ENCODE measurements at places on chromosomes 13 and 19.

GRCh38 chr13:23500849-23501248, 67.3 kb upstream of the SACS start:
- DNase-seq, result no peak

DNA sequence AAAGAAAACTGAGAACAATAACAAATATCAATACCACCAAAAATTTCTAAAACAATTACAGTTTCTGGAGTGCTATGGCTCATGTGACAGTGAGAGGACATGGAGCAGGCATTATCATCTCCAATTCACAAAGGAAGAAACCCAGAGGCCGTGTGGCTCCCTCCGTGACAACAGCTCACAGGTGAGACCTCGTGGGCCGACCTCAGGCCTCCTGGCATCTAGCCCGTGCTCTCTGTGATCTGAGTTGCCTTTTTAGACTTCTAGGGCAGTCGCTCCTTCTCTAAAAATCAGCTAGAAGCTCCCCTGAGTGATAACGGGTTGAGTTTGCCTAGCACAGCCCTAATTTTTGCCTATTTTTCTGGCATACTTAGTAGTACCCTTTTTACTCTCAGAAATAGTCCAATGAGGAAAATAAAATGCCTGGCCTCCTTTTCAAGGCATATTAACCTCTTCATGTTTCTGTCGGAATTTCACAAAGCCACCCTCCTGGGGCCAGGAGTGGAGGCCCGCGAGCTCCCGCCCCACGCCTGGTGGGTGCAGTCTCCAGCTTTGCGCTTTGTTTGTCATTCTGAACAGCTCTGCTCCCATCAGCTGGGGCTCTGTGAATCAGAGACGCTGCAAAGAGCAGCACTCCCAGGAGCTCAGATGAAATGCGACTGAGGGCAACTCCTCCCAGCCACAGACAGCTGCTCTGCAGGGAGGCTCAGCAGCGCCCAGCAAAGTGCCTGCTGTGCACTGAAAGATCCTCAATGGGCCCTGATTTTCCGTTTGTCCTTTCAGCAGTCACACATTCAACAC, 292.5 kb downstream of the UQCRFS1 start:
- DNase-seq, result no peak

DNA sequence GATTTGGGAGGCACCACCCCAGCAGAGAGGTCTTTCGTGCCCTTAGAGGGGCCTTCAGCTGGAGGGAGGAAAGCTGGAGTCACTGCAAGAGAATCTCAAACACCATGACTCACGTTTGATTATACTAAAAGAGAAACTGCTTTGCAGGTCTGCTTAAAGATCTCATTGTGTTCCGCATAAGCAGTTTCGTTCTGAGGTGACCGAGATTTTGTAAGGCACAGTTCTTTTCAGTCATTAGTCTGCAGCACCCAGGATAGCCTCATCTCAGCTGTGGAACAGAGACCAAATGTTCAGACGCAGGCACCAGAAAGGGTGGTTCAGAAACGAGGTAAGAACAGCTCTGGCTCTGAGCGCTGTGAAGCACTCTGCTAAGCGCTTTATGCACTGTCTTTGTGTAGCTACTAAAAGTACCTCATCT, 71.2 kb upstream of the GTF3A start:
- DNase-seq, result no peak

DNA sequence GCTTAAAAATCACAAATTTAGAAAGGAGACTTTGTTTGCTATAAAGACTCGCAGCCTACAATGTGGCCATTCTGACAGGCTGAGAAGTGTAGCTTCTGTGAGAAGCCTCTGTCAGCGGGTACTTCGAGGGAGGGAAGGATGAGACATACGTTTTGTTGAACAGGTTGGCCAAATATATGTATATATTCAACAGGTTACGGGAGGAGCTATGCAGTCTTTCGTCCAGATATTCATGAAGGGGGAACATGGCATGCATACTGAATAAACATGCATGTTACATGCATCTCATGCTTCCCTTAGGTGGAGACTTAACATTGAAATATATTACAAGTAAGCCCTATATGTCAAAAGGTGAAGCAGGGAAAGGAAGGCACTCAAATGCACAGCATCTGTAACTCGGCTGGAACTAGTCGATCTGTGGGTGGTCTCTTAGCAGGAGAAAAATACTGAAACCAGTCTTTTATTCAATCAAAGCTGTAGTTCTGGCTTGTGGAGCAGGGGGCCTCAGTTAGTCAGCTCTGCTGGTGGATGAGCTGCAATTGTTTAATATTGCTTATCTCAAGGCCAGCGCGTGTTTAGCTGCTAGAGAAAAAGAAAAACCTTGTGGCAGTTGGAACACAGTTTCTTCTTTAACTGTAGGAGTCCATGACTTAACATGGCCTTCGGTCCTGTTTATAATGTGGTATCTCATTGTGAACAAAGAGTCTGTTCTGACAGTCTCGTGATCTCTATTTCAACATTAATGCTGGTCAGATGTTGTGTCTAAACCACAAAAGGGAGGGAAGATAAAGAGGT, 94.3 kb downstream of the FAM216B start:
- DNase-seq, result no peak

GRCh38 chr13:105579821-105580710, 955.4 kb downstream of the EFNB2 start:
- DNase-seq, result no peak

DNA sequence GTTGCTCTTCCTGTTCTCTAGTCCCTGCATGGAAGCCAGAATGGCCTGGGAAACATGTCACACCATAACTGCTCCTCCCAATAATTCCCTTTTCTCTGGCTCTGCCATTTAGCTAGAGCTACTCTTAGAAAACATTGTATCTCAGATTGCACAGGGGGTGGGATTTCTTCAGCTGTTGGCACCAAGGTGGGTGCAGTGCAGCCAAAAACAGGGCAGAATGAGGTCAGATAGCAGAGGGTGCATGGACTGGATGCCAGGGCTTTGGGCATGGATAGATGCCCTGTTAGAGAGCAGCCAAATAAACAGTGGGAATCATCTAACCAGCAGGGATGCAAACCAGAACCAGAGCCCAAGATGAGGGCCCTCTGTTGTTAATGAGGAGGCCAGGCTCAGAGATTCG, 4.9 kb upstream of the AMER2 start:
- no peak for DNase-seq

GRCh38 chr19:28644169-28644775, 568.7 kb downstream of the UQCRFS1 start:
- DNase-seq, result no peak

GRCh38 chr19:46856062-46857022, 4.5 kb upstream of the ARHGAP35 start:
- peak; percentile 92 for DNase-seq

- no peak for DNase-seq
Observed at GRCh38 chr19:40667602-40668001, 22.8 kb downstream of the NUMBL start.

DNA sequence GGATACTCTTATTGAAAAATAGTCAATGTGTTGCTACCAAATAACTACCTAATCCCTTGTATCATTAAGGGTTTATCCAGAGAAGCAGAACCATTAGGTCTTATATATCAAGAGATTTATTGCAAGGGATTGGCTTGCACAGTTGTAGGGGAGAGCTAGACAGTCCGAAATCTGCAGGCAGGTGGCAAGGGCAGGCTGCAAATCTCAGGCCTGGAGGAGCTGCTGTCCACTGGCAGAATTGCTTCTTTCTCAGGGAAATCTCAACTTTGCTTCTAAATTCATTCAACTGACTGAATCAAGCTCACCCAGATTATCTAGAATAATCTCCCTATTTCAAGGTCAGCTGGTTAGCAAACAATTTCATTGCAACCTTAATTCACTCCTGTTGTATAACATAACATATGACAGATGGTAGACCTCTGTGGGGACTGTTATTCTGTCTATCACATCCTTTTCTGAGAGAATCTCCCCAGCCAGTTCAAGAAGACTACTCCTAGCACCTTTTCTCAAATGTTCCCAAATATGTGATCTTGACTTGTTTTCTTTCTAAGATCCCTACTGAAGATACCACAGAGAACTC, 194.2 kb downstream of the NHLRC3 start:
- DNase-seq, result no peak

GRCh38 chr19:1777149-1777548, 23.8 kb downstream of the ONECUT3 start:
- DNase-seq, result no peak

DNA sequence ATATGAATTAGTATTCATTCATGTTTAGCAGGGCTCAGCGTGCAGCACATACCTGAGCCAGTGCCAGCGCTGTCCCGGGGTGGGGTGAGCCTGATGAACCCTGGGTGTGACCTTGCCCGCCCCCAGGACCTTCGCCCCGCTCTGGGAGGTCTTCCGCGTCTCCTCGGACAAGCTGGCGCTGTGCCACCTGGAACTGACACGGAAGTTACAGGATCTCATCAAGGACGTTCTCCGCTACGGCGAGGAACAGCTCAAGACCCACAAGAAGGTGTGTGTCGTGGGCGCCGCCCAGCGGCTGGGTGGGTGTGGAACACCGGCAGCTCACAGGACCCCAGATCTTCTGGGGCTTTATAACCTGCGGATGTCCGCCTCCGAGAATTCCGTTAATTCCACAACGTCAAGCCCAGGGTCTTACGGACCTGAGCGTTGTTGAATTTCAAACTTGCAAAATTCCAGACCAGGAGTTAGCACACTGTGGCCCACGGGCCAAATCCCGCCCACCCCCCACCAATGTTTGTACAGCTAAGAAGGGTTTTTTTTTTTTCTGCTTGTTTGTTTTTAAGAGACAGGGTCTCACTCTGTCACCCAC, 15.4 kb downstream of the FCHO1 start:
- peak; percentile 29 for DNase-seq

DNA sequence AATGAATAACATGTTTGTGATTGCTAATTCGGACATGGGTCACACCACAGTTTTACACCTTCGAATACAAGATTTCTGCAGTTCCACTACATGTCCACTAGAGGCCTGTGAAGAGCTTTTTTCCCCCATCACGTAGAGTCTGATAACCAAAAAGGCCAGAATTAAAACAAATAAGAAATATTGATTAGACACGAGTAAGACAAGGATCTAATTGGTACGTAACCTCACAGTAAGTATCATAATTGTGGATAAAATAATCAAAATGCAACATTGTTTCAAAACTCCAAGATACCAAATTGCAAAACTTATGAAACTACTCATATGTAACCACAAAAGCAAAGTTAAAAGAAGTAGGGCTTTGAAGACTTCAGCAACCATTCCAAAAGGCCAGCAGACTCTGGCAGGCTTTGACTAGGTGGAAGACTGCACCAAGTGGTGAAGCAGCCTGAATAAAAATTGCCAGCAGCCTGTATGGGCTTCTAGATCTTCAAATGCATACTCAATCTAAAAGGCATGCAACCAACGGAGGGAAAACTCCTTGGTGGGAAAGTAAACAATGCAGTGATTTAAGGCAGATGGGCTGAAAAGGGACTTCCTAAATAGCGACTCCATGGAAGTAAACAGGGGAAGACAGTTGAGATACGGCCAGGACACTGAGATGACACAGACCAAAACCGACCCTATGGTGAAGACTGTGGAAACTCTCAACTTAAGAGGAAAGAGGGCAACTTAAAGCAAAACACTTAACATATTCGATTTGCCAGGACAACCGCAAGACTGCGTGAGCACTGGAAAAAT, 56.7 kb downstream of the STARD13 start:
- peak; percentile 52 for DNase-seq

DNA sequence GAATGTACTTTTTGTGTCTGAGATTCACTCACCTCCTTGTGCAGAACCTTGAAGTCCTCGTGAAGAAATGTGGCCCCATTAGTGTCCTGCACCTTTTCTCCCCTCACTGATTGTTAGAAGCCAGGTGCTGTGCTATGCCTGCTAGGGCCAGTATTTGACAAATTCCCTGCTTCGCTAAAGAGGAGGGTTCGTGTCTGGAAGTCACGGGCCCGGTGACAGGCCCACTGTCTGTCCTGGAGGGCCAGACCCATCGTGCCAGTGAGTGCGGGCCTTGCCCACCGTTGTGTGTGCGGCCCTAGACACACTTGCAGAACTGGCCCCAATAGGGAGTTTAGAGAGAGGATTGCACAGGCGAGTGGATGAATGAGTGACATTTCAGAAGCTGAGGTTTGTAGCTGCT, 36.8 kb upstream of the GAS6 start:
- DNase-seq, result no peak

GRCh38 chr19:1408300-1409203, 1.2 kb downstream of the DAZAP1 start:
- DNase-seq, result no peak

GRCh38 chr13:112980434-112980833, 11.4 kb downstream of the MCF2L start:
- no peak for DNase-seq

- no peak for DNase-seq
Observed at GRCh38 chr19:12544401-12544876, 6.8 kb downstream of the ZNF564 start.

- DNase-seq, result no peak
Observed at GRCh38 chr13:53191091-53191490, 162.5 kb downstream of the OLFM4 start.

DNA sequence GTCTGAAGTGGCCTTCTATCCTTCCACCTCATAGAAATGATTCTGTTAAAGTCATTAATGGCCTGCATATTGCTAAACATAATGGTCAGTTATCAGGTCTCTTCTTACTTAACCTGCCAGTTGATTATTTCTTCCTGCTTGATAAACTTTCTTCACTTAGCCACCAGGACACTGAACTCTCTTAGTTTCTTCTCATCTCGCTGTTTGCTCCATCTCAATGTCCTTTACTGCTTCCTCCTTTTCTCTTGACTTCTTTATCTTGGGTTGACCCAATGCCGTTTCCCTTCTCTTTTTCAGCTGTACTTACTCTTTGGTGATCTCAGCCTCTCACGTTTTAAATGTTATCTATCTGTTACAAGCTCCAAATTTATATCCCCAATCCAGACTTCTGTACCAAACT, 17.1 kb upstream of the CLC start:
- DNase-seq, result no peak

DNA sequence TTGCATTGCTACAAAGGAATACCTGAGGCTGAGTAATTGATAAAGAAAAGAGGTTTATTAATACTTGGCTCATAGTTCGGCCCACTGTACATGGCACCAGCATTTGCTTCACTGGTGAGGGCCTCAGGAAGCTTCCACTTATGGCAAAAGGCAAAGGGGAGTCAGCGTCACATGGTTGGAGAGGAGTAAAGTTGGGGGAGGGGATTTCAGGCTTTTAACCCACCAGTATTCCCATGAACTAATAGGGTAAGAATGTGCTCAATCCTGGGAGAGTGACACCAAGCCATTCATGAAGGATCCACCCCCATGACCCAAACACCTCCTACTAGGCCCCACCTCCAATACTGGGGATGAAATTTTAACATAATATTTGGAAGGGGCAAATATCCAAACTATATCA, 82.5 kb upstream of the MYCBP2 start:
- no peak for DNase-seq

- DNase-seq, result no peak
Observed at GRCh38 chr13:43815204-43815603, 28.4 kb upstream of the ENOX1 start.

DNA sequence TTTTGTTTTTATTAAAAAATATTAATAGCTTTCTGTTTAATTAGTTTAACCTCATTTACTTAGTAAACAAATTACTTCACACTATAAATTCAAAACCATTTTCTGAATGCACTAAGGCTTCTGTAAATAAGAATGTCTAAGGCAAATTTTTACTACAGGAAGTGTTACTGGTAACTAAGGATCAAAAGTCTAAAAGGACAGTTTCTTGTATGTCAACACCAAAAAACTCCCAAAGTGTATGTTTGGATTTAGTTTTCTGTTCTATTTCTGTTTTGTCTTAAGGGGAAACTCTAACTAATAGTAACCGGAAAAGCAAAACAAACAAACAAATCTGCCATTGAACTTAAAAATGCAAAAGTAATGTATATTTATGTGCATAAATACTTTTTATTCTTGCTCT, 24.7 kb downstream of the PRR20E start:
- no peak for DNase-seq
